ACHN (cell line): ENCODE measurements at places on chromosomes 1 and 21.
A peak's percentile ranks its signal among the peaks of the same experiment; 100 is the strongest.

GRCh38 chr1:54803761-54804470 lies 2.8 kb upstream of the TTC22 start:
- DNase-seq: peak; percentile 55

- no peak for DNase-seq
Measured at GRCh38 chr1:46804926-46805325, 6.1 kb downstream of the CYP4B1 start.

DNA sequence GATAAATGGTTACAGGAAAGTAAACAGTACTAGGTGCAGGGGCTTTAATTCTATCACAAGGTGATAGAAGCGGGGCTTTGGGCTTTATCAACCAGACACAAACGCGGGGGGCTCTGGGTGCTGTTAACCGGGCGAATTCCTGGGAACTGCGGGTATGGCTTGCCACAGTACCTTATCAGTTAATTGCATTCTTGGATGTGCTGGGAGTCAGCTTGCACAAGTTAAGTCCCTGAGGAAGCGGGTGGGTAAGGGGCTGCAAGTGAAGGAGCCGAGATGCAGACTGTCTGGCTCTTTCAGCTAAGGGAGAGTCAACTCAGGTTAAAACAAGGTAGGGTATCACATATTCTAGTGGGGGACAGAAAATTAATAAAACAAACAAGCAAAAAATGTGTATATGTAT lies 661 bp downstream of the GBP4 start:
- DNase-seq: no peak

GRCh38 chr1:202938287-202938925 lies 11.4 kb upstream of the KLHL12 start:
- DNase-seq: no peak

GRCh38 chr21:36636016-36636415 lies 62.9 kb upstream of the SIM2 start:
- no peak for DNase-seq

- DNase-seq: peak; percentile 64
Measured at GRCh38 chr21:36320421-36321324, 676 bp downstream of the MORC3 start.

DNA sequence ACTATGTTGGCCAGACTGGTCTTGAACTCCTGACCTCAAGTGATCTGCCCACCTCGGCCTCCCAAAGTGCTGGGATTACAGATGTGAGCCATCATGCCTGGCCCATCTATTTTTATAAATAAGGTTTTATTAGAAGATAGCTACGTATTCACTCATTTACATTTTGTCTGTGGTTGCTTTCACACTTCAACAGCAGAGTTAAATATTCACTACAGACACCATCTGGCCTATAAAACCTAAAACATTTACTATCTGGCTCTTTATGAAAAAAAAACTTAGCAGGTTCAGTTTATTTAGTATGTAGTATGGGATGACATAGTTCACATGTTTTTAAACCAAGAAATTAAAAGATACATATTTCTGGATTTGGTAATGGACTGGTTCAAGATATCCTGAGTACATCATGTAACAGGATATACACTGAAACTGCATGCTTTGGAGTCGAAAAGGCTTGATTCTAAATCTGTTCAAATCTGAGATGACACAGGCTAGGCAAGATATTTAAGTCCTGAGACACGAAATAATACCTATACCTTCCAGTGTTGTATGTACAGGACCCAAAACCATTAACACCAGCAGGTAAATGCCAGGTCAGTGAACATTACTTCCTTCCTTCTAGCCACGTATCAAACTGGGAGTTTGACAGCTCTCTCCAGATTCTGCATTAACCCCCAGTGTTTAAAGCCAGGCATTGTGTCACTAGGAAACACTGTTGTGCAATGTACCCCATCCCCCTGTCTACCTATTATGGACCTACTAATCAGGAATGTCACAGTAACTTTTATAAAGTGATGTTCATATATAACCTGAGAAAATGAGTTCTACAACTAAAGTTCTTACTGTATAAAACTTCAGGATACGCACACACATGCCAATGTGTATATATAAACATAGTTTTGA lies 54.3 kb upstream of the SDC3 start:
- no peak for DNase-seq

DNA sequence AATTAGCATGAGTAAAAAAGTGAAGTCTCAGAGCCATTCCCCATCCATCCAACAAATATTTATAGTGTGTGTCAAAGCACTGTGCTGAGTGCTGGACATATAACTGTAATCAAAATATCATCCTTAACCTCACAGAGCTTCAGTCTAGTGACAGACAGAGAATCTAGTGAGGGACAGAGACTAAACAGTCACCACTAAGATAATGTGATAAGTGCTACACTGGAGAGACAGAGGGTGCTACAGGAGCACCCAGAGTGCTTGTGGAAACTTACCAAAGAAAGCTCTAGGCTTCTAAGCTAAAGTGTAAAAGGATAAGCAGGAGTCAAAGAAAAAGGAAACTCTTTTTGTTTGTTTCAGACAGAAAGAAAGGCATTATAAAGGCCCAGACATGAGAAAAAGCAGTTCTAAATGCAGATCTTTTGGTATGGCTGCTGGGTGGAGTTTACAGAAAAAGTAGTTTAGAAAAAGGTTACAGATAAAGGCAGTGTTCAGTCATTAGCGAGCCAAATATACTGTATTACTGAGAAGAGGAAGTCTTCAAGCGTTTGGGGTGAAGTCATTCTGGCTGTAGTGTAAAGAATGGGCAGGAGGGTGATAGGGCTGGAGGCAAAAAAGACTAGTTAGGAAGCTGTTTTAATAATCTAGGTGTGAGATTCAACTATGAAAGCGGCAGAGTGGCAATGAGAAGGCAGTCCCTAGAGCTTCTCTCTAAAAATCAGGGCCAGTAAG lies 83.8 kb downstream of the SCMH1 start:
- no peak for DNase-seq

GRCh38 chr1:203597331-203598090 lies 29.1 kb upstream of the ATP2B4 start:
- DNase-seq: no peak

DNA sequence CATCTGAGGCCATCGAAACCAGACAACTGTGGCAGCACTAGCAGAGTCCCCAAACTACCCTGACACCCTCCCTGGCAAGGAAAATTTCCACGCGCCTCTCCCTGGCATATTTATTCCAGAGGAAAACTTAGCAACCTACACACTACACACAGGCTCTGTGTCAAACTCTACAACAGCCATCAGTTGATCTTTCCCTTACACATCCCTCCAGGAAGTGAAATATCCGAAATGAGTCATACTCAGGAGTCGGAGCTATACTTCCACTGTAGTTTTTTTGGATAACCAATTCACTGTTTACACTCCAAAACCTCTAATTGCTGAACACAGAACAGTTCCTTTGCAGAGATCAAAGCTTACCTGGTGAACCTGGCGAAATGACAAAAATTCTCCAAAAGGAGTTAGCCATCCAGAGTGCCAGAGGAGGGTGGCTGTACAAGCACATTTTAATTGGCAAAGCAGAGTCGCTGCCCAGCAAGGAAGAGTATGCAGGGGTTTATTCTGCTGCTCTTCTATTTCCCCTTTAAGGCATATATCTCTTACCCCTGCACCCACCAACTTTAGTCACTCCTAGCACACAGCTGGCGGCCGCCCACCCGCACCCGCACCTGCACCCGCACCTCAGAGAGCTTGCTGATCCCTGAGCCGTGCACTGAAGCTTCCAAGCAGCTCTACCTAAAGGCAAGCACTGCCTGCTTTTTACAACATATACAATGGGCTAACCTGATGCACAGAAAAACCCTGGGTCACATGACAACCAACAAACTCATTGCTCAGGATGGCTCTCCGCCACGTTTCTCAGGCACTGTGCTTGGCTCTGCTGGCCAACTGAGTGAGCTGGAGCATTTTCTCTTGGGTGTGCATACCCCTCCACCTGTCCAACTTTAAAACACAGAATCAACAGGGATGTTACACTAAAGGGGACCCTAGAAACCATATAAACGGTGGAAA lies 54.9 kb downstream of the CAPZB start:
- peak; percentile 29 for DNase-seq

DNA sequence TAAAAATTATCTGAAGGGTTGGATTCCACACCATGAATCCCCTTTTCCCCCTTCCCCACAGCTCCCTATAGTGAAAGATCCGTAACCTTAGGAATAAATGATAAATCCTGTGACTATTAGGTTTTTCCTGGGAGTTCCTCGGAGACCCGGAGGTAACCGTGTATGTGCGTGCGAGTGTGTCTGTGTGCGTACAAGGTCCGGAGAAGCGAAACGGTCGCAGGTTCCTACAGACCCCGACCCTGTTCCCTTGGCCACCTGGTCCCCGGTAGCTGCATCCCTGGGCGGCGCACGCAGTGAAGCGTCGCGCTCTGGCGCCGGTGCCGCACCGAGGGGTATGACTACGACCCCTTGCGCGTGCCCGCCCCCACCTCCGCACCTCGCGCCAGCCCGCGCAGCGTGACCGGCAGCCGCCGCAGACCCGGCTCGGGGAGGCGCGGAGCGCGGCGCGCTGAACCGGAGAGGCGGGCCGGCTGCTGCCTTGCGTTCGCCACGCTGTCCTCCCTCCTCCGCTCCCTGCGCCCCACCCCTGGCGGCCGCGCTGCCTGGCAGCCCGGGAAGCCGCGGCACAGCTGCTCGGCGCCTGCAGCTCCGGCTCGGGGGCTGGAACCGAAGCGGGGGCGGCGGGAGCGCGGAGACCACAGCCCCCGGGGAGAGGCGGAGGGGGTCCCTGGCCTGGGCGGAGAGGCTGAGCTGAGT lies at the start of gene AK5:
TSS of gene AK5 (plus strand) at position 529 of the 696 bp plus-strand sequence. CDS start 295 bp downstream, outside the sequence.
- peak; percentile 57 for DNase-seq

GRCh38 chr21:45055861-45056260 lies 18.5 kb upstream of the ADARB1 start:
- DNase-seq: no peak

GRCh38 chr1:201954263-201955008 lies 867 bp upstream of the TIMM17A start:
- no peak for DNase-seq

GRCh38 chr1:206703661-206704060 lies 19.0 kb downstream of the MAPKAPK2 start:
- no peak for DNase-seq

- peak; percentile 27 for DNase-seq
Measured at GRCh38 chr21:37868446-37869295, 47.6 kb downstream of the KCNJ6 start.

GRCh38 chr1:30864681-30865080 lies 43.9 kb downstream of the SDC3 start:
- no peak for DNase-seq

GRCh38 chr1:94169126-94169525 lies 48.2 kb upstream of the ABCA4 start:
- no peak for DNase-seq

- peak; percentile 35 for DNase-seq
Measured at GRCh38 chr1:62294261-62294660, 25.0 kb downstream of the KANK4 start.

DNA sequence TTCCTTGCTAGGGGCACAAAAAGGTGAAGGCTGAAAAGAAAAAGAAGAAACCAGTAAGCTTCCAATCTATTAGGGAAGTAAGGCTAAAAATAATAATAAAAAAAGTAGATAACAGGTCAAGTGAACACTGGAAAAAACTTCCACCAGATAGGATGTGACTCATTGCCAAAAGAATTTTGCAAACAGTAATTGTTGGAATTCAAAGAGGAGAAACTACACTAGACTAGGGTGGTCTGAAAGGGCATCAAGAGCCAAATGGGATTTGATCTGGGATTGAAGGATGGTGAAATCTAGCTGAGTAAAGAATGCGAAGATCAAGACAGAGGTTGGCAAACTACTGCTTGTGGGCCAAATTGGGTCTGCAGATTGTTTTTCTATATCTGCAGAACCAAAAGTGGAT lies 6.0 kb upstream of the ST6GALNAC3 start:
- DNase-seq: peak; percentile 40

DNA sequence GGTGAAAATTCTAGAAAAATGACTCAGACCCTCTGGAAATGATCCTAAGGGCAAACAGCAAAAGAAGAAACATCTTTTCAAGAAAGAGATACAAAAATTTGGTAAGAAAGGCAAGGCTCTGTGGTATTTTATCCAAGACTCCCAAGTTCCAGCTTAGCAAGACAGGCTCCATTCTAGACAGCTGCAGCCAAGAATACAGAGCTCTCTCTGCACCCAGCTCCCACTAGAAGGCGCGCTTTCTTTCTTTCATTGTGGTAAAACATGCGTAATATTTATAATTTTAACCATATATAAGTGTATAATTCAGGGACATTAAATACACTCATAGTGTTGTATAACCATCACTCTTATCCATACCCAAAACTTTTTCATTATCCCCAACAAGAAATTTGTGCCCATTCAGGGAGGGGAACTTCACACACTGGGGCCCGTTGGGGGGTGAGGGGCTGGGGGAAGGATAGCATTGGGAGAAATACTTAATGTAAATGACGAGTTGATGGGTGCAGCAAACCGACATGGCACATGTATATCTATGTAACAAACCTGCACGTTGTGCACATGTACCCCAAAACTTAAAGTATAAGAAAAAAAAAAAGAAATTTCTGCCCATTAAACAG lies 2.2 kb upstream of the HFM1 start:
- no peak for DNase-seq

DNA sequence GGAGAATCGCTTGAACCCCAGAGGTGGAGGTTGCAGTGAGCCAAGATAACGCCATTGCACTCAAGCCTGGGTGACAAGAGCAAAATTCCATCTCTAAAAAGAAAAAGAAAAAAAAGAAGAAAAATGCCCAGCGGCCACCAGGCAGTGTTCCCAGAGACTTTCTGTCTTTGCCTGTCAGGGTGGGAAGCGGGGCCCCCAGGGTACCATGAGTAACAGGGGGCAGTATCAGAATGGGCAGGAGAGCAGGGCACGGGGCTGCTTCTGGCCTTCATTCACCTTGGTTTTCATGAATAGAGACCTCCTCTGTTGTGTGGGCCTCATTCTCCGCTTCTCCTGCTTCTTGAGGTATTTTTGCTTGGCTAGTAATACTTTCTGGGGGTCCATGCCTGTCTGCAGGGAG lies 20.4 kb downstream of the SLC26A9 start:
- no peak for DNase-seq

DNA sequence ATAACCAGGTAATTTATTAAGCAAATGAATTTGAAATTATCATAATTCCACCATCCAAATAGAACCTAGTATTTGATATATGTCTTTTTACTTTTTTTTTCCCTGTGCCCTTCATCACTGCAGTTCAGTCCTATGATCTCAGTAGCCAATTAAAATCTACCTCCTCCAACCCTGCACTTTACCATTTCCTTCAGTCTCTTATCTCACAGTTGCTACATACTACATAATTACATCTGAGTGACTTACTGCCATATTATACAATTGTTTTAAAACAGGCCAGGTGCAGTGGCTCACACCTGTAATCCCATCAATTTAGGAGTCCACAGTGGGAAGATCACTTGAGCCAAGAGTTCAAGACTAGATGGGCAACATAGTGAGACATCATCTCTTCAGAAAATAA lies 73.2 kb downstream of the PRKACB start:
- DNase-seq: no peak

- no peak for DNase-seq
Measured at GRCh38 chr1:93616996-93617669, 64.5 kb downstream of the BCAR3 start.

DNA sequence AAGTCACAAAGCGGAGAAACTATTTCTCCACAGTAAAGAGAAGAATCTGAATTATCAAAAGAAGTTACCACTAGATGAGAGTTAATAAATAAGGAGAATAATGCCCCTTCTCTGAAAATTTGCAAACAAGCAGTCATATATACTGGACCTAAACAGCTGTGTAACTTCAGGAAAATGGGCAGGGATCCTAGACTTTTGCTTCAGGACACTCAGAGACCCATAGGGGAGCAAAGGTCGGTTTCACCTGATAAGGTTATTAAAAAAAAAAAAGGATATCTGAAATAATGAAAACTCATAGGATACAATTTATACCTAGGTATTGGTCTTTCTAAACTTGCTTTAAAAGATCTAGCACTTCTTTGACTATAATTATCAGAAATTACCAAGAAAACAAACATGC lies 191.4 kb downstream of the KCNH1 start:
- no peak for DNase-seq

- no peak for DNase-seq
Measured at GRCh38 chr1:30762152-30762929, 4.8 kb upstream of the LAPTM5 start.
